SW 1271 (cell line): ENCODE measurements at places on chromosomes 6 and 20.

GRCh38 chr20:44431502-44432234 lies 44.0 kb upstream of the TTPAL start:
- DNase-seq, result no peak

- DNase-seq, result no peak
Observed at GRCh38 chr20:37790900-37791299, 97.1 kb downstream of the CTNNBL1 start.

DNA sequence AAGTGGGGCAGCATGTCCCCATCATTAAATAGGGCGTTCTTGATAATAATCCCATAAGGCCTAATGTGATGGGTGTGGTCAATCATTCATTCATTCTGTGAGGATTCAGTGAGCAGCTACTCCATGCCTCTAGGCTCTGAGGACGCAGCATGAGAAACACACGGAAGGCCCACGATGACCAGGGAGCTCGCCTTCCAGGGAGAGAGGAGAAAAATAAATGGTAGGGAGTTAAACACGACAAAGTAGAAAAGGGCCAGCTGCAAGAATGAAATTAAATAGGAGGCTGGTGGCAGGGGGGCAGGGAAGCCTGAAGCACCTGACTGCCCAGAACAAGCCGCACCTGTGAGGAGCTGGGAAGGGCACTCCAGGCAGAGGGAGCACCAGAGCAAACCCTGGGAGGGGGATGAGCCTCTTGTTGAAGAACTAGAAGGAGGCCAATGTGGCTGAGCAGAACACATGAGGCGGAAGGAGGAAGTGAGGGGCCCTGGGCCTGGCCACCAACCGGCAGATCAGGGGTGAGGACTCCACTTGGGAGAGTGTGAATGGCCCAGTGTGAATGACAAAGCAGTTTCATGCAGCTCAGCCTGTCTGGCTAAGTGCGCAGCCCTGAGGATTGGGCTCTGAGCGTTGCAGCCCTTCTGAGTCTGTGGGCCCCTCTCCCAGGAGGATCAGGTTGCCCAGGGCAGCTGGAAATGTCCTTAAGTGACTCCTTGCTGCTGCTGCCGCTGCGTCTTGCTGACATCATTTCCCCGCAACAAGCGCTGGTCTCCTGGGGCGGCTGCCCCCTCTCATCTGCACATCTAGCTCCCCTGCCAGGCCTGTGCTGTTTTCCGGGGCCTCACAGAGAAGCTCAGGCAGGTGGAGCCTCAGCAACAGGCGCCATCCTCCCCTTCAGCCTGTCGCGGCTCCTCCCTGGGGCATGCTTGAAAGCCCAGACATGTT lies 99.9 kb downstream of the CDH26 start:
- DNase-seq, result no peak

- DNase-seq, result no peak
Observed at GRCh38 chr6:131877999-131878789, 70.4 kb downstream of the ENPP1 start.

DNA sequence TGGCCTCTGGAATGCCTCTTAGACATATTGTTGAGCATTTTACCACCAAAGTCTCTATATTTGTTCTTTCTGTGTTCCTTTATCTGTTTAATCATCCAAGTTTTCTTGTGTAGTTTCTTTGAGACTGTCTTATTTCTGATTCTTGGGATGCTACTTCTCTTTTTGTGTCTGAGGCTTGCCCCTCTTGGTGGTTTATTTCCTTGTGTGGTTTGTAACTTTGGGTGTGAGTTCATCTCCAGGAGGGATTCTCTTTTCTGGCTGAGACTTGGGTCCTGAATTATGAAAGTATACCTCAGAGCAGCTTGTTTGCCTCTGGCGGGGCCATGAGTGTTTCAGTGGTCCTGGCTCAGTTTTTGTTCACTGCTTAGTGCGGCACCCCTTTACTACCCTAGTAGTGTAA lies 33.9 kb downstream of the PPARD start:
- DNase-seq, result no peak

DNA sequence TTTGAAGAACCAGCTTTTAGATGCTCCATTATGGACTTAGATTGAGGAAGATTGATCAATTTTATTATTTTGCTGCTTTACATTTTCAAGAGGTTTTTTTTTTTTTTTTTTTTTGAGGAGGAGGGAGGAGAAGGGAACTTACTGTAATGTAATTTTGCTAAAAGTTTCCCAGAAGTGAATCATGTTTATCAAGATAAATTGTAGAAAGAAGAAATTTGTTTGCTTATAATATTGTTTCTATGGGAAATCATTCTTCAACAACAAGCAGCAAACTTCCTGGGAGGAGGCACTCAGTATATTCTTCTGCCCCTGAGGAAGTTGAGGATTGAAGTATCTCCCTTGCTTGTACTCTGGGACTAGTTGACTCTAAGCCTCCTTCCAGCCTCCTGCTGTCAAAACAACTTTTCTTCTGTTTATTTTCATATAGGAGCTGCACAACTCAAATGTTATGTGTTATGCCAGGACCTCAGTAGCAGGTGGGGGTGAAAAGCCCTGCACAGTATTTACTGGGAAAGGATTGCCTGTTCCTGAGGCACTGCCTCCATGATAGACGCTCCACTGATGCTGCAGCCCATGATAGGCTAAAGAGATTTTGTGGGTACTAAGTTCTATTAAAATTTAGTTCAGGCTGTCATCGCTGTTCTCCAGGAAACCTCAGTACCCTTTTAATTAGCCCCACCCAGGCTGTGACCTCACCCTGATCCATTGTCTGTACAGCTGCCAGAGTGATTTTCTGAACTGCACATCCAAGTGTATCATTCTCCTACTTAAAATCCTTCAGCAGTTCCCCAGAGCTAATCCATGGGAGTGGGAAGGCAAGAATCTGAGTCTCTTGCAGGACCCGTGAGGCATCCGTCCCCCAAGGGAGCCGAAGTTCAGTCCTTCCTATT lies 51.9 kb downstream of the CARMIL1 start:
- DNase-seq, result no peak

GRCh38 chr20:46195264-46196036 lies 77.3 kb downstream of the CD40 start:
- DNase-seq, result no peak

DNA sequence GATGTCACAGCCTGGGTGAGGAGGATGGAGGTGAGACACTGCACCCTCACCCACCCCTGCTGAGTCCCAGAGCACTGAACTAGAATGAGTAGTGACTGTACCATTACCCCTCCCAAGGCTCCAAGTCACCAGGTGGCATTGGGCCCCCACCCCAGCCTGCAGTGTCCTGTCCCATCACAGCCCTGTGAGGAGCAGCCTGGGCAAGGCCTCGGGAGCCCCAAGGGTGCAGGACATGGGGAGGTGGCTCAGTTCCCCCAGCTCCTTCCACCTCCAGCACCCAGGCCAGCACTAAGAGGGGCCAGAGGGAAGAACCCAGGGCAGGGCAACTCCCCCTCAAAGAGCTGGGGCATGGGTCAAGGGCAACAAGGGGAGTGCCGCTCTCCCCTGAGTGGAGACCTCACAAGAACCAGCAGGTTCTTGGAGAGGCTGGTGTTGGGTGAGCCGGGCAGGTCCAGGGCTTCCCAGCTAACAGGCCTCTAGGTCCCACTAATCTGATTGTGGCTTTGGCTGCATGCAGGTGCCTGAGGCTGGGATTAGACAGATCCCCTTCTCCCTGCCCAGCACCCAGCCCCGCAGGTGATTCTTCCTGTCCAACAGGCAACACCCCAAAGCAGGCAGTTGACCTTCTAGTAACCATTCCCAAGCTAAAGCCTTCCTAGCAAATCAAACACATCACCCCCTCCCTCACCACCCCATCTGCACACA lies 2.6 kb downstream of the CST4 start:
- no peak for DNase-seq

DNA sequence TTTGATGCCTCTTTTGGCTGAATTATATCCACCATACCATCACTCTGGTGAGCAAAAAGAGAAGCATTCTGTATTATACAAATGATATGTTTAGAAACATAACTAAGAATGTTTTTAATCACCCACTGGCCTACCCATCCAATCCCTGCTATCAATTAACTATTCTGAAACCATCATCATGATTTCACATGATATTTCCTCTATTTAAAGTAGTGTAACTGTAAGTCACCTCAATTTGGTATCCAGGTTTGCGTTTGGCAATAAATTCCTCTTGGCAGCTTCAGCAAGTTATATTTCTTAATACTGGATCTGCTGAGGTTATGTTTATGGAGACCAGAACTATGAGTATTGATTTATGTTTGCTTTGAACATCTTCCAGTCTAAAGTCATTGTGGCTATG lies 332.1 kb downstream of the UTRN start:
- no peak for DNase-seq
